ENCODE measurements at places on chromosomes 12 and 14.

DNA sequence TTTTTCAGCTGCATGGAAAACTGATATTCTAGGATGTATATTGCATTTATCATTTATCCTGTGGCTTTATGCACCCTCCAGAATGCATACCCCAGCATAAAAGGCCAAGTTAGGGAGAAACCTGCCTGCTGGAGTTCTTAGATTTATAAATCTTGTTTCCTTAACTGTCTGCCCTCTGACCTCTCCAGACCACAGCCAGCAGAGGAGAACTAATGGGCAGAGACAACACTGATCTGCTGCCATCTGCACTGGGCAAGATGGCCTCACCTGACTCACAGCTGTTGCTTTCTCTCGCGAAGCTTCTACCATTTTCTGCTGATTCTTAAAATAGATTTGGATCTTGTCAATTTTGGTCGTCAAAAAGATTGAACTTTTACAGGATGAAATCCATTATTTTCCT is 65.8 kb downstream of the PPP2R5C start:
- DNase-seq = no peak

DNA sequence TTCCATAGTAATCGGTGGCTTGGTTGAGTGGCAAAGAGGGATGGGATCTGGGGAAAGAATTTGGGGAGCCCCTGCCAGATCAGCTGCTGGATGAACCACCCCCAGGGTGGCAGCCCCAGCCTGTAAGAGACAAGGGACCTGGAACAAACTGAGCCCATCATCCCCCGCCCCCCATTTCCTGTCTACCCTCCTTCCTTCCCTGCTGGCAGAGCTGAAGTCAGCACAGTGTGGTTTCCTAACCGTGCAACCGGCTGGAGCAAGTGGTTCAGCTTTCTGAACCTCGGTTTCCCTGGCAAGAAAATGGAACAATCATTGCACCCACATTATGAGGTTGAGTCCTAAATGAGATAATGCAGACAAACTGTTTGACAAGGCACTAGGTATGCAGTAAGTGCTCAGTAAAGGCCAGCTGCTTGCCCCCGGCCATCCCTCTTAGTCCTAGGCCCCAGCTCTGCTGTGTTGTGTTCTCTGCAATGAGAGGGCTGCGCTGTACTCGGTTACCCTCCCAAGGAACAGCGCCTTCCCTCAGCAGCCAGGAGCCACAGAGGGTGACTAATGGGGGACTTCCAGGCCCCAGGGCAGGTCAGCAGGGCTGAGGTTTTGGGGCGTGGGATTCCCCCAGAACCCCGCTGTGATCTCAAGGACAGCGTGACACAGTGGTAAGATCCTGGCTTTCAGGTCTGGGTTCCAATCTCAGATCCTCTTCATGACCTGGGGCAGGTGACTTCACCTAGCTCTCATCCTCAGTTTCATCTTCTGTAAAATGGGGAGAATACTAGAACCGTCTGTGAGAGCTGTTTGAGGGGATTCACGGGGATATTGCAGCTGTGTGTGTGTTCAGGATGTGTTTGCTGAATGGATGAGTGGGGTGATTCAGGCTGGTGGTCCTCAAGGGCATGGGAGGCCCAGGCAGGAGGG is 16.5 kb downstream of the SELPLG start:
- DNase-seq = peak; percentile 73

- DNase-seq = no peak
Measured at GRCh38 chr12:1744932-1745331, 54.1 kb downstream of the ADIPOR2 start.

GRCh38 chr14:54867011-54867410 is 35.6 kb downstream of the GCH1 start:
- no peak for DNase-seq

GRCh38 chr12:29242921-29243431 is 93.9 kb downstream of the FAR2 start:
- DNase-seq = no peak

DNA sequence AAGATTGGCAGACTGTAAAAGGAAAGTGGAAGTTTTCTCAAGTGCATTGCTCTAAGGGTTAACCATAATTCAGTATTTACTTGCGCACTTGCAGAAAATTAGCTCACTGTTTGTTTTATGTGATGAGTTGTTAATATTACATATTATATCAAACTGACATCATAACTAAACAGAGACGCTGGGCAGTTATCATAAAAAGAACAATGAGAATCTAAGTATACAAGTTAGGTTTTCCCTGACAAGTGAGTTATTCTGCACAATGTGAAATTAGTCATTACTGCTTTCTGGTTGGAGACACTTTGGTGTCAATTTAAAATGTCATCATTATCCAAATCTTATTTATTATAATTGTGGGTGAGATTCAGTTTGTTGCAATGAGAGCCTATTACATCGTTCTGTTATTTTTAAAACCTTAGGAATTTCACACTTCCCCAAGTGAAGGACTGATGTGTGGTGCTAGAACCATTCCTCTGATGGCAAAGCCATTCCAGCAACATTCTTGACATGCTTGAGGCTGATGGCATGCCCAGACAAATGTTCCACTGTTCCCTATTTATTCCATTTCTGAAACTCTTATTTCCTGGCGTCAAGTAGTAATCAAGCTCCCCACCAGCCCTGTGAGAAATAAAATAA is 90.1 kb upstream of the FLRT2 start:
- DNase-seq = no peak

- DNase-seq = no peak
Measured at GRCh38 chr14:56154321-56154720, 36.1 kb downstream of the PELI2 start.

DNA sequence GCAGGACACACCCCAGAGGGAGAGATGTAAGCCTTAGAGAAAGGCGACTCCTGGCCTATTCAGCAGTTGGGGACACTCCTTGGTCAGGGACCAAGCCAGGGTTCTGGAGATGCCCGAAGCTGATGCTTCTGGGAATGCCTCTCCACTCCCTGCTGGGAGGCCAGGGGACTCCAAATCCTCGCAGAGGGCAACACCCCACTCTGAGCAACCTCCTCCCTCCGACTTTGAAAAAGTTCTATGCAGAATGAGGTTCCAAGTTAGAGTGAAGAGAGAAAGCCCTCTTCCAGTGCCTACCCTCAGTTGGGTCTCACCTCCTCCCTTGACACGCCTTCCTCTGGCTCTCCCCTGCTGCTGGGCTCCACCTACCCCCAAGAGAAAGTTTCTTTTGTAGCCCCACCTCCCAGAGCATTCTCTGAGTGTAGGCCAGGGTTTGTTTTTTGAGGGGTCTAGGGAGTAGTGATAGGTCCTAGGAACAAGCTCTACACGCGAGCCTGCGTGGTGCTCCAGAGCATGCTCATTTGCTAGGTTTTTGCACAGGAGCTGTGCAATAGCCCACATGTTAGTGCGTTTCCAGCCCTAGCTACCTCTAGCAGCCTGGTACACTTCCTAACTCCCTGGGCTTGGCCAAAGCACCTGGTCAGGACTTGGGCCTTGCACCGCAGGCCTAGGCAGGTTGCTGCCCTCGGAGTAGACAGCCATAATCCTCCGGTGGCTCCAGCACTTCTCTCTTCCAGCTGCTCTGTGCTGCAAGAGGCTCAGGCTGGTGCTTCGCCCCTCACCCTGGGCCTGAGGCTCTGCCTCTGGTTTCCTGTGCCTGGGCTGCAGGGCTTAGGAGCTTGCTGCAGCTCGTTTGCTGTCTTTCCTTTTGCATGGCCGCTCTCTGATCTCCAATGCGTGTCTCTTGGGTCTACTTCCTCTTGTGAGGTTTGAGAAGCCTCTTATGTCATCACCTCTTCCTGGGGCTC is 590 bp upstream of the CEBPE start:
- peak; percentile 57 for DNase-seq

GRCh38 chr12:88057994-88058718 is 29.0 kb upstream of the C12orf50 start:
- no peak for DNase-seq

DNA sequence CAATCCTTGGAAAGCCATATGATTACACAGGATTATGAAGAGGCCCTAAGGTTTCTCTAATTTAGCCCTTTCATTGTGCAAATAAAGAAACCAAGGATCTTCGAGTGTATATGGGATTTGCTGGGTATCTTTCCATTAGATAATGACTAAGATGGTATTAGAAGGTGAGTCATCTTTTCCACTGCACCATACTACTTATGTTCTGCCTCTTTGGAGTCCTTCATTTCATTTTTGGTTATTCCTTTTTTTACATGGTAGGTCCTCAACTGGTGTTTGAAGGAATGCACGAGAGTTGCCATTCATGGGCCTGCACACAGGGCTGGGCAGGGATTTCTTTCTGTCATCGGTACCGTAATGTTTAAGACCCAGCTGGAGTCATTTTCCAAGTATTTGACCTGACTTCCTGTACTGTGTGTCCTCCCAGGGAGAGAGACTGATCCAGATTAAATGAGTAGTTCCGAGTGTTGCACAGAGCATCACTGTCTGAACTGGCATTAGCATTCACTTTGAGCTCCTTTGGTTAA is 85.7 kb downstream of the BORCS5 start:
- DNase-seq = no peak

DNA sequence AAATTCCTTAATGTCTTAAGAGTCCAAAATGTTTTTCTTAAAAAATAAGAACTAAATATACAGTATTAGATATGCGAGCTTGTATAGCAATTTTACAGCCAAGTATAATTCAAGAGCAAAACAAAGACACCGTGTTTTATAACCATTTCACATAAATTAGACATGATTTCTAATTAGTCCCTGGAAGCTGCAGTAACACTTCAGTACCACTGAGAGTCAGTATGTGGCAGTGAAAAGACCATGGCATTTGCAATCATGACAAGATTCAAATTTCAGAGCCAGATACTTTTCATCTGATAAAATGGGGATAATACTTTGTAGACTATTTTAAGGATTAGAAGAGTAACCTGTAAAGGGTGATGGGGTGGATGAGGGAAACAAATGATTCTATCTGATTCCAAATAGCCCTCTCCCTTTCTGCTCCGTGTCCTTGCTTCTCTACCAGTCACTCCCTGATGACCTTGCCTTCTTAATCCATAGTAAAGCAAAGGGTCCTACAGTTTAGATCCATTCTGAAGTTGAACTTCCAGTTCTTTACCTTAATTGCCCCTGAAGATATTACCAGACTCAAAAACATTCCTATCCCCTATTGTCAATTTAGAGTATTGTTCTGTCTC is 145.4 kb upstream of the ABCD2 start:
- DNase-seq = no peak

GRCh38 chr12:65881965-65882413 is 57.7 kb downstream of the HMGA2 start:
- DNase-seq = no peak

- no peak for DNase-seq
Measured at GRCh38 chr14:58587271-58587670, 50.5 kb upstream of the DACT1 start.

- DNase-seq = no peak
Measured at GRCh38 chr12:60257063-60257462, 661.2 kb downstream of the SLC16A7 start.

GRCh38 chr14:59274991-59275391 is 86.5 kb downstream of the DAAM1 start:
- no peak for DNase-seq

DNA sequence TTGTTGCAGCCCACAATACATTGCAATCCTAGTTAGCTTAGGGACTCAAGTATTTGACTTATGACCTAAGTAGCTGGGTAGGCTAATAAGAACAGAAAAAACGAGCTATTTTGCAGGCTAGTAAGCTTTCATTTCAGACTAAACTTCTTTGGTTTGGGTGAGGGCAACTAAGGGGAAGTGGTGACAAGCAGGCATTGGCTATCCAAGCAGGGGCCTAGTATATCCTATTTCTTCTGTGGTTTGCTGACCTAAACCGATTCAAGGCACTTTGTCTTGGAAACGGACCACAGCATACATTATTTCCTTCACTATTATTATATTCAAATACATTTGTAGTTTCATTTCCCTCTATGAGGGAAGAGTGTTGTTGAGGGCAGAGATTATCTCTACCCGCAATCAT is 21.6 kb upstream of the SLC5A8 start:
- DNase-seq = no peak

GRCh38 chr12:61220337-61220736 is 1039.9 kb upstream of the USP15 start:
- no peak for DNase-seq

GRCh38 chr12:107557026-107557425 is 128.6 kb upstream of the PWP1 start:
- DNase-seq = no peak

DNA sequence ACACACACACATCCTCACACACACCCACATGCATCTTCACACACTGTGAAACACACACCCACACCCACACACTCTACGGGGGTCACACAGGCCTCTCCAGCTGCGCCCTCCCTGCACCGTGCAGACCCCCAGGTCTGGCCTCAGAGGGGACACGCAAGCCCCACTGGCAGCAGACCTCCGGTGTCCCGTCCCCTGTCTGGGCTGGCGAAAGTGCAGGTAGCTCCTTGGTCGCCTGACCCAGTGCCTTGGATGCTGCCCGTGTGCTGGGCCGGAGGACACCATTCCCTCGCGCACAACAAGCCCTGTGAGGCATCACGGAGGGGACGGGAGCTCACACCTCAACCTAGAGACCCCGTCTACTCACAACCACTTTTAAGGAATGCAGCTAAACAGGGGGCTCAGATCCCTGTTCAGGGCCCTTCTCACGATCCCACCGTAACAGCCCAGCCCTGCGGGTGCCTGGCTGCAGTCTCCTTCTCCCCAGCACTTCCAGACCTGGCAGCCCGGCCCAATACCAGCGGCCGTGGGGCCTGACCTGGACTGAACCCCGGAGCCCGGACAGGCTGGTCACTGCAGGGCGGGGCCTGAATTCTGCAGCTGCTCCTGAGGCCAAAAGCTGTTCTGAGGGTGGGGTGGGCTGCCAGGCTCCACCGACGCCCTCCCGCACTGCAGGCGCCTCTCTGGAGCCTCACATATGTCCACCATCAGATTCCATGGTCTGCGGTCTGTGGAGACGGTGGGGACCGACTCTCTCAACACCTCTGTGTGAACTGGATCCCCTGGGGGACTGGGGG is 42.1 kb upstream of the FZD10 start:
- no peak for DNase-seq

- no peak for DNase-seq
Measured at GRCh38 chr12:95721320-95721719, 69.2 kb downstream of the NTN4 start.

DNA sequence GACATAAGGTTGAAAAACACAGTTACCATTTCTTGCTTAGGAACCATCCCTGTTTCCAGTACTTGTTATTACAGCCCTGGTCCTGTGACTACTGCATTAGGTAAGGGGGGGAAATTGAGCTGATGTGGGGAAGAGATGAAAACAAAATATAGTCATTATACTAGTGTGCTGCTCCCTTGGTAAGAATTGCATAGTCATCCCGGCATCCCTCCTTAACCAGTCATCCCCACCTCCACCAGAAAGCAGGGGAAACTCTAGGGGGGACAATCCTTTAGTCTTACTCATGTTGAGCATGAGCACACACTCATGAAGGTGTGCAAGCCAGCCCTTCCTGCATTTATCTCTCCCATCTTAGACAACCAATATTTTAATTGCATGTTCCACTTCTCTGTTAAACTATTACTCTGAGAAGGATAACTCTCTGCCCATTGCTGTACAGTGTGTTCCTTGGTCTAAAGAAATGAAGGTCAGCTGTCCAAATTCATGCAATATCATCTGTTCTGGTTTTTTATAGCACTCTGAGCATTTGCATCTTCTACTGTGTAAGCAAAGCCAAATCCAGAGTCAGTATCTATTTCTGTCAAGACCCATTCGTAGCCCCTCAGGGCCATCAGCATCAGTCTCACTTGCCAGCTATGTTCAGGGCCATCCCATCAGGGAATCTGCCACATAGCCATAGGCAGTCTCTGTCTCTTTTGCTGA is 46.8 kb downstream of the TMEM30B start:
- DNase-seq = no peak
